SJCRH30 (cell line): ENCODE measurements at places on chromosomes 3 and 15. TPM values are rescaled to one million over a fixed set of nuclear protein-coding genes. Genes with fewer than 3 reads are reported as not detected.

- H3K27me3 ChIP-seq = no peaks in the 10 kb centered on the region
- DNase-seq = no peak
- H3K4me1 ChIP-seq = no peaks in the 10 kb centered on the region
- no peaks in the 10 kb centered on the region for H3K36me3 ChIP-seq
Measured at GRCh38 chr3:182455011-182455410, 338.3 kb upstream of the ATP11B start.

DNA sequence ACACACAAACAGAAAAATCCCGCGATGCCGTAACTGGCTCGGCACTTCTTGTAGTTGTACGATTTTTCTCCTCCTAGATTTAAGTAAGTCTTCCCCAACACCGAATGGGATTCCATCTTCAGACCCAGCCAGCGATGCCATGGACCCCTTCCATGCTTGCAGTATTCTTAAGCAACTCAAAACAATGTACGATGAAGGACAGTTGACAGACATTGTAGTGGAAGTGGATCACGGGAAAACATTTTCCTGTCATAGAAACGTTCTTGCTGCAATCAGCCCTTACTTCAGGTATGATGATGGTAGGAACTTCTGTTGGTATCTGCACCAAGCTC lies 763 bp downstream of the KBTBD8 start:
- H3K27me3 ChIP-seq = no peaks in the 10 kb centered on the region
- H3K4me3 ChIP-seq = peak overlapping the region; percentile 67
- H3K36me3 ChIP-seq = no peaks in the 10 kb centered on the region
- no peaks in the 10 kb centered on the region; the same call in 1 of the 2 replicates for H3K4me1 ChIP-seq

DNA sequence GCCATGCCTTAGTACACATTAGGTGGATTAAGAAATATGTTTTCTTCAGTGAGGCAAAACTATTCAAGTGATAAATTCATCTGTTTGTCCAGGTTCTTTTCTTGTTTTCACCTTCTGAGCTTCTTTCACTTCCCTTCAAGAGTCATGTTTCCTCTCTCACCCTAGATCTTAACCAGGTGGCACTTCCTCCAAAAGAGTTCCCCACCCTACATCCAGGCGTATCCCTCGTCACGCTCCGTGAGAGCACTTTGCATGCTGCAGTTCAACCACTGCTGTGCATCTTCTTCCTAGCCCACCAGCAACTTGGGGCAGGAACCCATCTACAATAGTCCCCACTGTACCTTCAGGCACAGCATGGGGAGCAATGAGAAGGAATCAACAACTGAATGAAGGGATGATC lies 28.9 kb downstream of the OSBPL10 start:
- H3K36me3 ChIP-seq = no peaks in the 10 kb centered on the region
- no peaks in the 10 kb centered on the region for H3K27me3 ChIP-seq
- DNase-seq = no peak
- no peak overlapping the region for H3K27ac ChIP-seq
- no peak overlapping the region for H3K4me3 ChIP-seq

- peaks cover 19% of the 10 kb centered on the region for H3K4me1 ChIP-seq
- no peaks in the 10 kb centered on the region for H3K36me3 ChIP-seq
- DNase-seq = no peak
- no peaks in the 10 kb centered on the region for H3K27me3 ChIP-seq
- H3K4me3 ChIP-seq = no peak overlapping the region
Measured at GRCh38 chr15:62515696-62516395, 350.8 kb upstream of the C2CD4B start.

DNA sequence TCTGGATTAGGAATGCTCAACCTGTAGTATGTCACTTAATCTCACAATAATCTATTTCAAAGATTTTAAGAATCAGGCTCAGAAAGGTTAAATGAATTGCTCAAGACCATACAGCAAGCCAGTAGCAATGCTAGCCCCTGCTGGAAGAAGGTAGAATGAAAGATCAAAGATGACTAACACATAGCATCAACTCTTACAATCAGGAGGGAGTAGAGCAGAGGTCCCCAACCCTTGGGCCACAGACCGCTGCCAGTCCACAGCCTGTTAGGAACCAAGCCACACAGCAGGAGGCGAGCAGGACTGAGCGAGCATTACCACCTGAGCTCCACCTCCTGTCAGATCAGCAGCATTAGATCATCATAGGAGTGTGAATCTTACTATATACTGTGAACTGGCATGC lies 15.5 kb upstream of the GATM start:
- H3K36me3 ChIP-seq = no peaks in the 10 kb centered on the region
- peaks cover 14% of the 10 kb centered on the region for H3K4me1 ChIP-seq
- no peak for DNase-seq
- H3K27me3 ChIP-seq = 0 out of 2 replicates have a peak, but pooled peaks cover 3% of the 10 kb centered on the region
- H3K27ac ChIP-seq = no peak overlapping the region

GRCh38 chr15:91926908-91927270 lies 73.4 kb downstream of the SLCO3A1 start:
- no peak overlapping the region for H3K4me3 ChIP-seq
- DNase-seq = no peak
- H3K36me3 ChIP-seq = no peaks in the 10 kb centered on the region
- no peaks in the 10 kb centered on the region for H3K4me1 ChIP-seq
- no peak overlapping the region for H3K27ac ChIP-seq

DNA sequence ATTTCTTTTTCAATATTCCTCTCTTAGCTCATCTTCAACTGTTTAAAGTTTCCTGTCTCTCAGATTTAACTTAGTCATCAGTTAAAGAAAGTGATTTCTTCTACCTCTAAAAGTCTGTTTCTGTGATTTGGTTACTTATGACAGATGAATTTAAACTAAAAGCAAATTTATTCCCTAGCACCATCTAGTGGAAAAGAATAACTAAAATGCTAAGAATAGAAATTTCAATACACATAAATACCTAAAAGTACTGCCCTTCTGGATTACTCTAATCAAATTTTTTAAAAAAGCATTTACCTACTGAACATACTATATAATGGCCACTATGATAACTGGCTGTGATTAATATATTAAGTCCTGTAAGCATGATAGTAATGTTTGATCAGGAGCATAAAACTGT lies 14.0 kb upstream of the ZCWPW2 start:
- no peak overlapping the region for H3K4me3 ChIP-seq
- no peak overlapping the region for H3K27ac ChIP-seq
- DNase-seq = no peak
- no peaks in the 10 kb centered on the region for H3K27me3 ChIP-seq

DNA sequence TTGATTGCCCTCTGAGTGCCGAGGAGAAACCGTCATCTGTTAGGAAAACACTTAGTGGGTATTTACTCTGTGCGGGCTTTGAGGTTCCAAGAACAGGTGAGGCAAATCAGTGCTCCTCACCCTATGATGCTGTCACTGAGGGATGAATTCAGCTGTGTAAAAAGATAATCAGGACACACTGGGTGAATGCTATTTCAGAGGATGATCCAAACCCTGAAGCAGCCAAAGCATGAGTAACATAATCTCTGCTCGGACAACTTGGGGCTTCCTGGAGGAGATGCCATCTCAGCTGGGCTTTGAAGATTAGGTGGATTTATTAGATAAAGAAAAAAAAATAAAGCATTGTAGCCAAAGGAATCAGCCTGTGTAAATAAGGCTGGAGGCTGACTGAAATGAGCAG lies 10.5 kb upstream of the GADL1 start:
- peak; percentile 5 for DNase-seq
- no peaks in the 10 kb centered on the region for H3K4me1 ChIP-seq
- H3K4me3 ChIP-seq = no peak overlapping the region
- no peak overlapping the region for H3K27ac ChIP-seq
- no peaks in the 10 kb centered on the region for H3K27me3 ChIP-seq
- H3K36me3 ChIP-seq = no peaks in the 10 kb centered on the region

- H3K36me3 ChIP-seq = no peaks in the 10 kb centered on the region
- H3K4me3 ChIP-seq = no peak overlapping the region
- no peak for DNase-seq
- no peaks in the 10 kb centered on the region for H3K27me3 ChIP-seq
- no peaks in the 10 kb centered on the region for H3K4me1 ChIP-seq
Measured at GRCh38 chr15:50186752-50187151, 4.8 kb downstream of the SLC27A2 start.

- H3K27ac ChIP-seq = no peak overlapping the region
- no peaks in the 10 kb centered on the region for H3K27me3 ChIP-seq
- H3K36me3 ChIP-seq = peaks cover 17% of the 10 kb centered on the region
- no peak overlapping the region for H3K4me3 ChIP-seq
- H3K4me1 ChIP-seq = peaks cover 41% of the 10 kb centered on the region
Measured at GRCh38 chr3:172087198-172087597, 47.8 kb downstream of the FNDC3B start.

- H3K4me3 ChIP-seq = no peak overlapping the region
- no peak overlapping the region for H3K27ac ChIP-seq
- DNase-seq = no peak
- H3K36me3 ChIP-seq = no peaks in the 10 kb centered on the region
Measured at GRCh38 chr3:182438398-182438797, 354.9 kb upstream of the ATP11B start.

DNA sequence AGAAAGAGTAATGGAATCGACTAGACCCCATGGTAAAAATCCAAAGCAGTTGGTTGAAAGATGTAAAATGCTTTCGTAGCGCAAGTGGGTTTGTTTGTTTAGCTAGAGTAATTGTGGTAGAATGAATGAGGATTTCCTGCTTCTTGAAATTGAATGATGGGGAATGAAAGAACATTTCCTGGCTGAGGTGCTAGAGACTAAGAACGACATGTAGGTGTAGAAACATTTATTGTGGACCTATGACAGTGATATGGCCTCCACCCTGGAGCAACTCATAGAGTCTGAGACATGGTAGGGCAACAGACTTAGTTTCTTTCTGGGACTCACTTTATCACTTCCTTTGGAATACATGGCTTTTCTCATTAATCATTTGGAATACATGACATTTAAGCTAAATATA lies 467.6 kb upstream of the CFAP20DC start:
- no peak overlapping the region for H3K4me3 ChIP-seq
- no peaks in the 10 kb centered on the region for H3K4me1 ChIP-seq
- no peak overlapping the region for H3K27ac ChIP-seq
- no peaks in the 10 kb centered on the region for H3K27me3 ChIP-seq

DNA sequence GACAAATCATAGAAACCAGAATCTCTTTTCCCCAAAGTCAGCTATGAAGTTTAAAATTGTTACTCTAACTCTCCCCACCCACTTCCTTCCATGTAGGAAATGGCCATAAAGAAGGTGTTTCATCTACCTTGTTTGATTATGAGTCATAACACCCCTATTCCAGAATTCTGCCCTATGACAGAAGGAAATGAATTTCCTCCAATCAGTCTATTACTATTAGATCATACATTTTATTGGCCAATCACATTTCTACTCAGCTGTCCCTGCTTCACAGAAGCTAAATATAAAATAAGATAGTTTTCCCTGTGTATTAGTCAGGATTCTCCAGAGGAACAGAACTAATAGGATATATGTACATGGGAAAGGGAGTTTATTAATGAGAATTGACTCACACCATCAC lies 102.1 kb downstream of the TGFBR2 start:
- no peak overlapping the region for H3K27ac ChIP-seq
- H3K36me3 ChIP-seq = no peaks in the 10 kb centered on the region
- no peaks in the 10 kb centered on the region for H3K27me3 ChIP-seq
- H3K4me3 ChIP-seq = no peak overlapping the region
- H3K4me1 ChIP-seq = no peaks in the 10 kb centered on the region
- no peak for DNase-seq

GRCh38 chr3:143786219-143787191 lies 61.8 kb downstream of the SLC9A9 start:
- no peaks in the 10 kb centered on the region for H3K27me3 ChIP-seq
- no peaks in the 10 kb centered on the region for H3K36me3 ChIP-seq
- no peak for DNase-seq
- no peak overlapping the region for H3K4me3 ChIP-seq
- H3K4me1 ChIP-seq = no peaks in the 10 kb centered on the region; the same call in 1 of the 2 replicates

DNA sequence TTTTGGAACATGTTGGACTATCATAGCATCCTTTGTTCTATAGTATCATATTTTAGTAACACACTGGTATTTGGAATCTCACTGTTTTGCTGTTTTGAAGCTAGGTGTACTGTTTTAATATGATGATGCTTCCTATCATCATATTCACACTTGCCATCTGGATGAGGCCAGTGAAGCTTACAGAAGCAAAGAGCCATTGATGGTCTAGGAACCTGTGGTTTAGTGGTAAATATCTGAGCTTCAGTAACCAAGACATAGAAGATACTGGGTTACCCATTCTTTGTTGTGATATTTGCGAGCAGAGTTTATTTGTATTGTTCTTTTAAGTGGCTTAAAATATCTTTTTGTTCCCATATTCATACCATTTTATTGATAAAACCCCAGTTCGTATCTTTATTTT lies 304.1 kb downstream of the SATB1 start:
- H3K36me3 ChIP-seq = no peaks in the 10 kb centered on the region
- no peak for DNase-seq
- no peaks in the 10 kb centered on the region for H3K27me3 ChIP-seq
- no peak overlapping the region for H3K27ac ChIP-seq

- H3K27me3 ChIP-seq = no peaks in the 10 kb centered on the region
- no peak for DNase-seq
- no peak overlapping the region for H3K27ac ChIP-seq
- no peak overlapping the region for H3K4me3 ChIP-seq
- no peaks in the 10 kb centered on the region for H3K36me3 ChIP-seq
Measured at GRCh38 chr3:171883893-171884279, 40.7 kb downstream of the TMEM212 start.

DNA sequence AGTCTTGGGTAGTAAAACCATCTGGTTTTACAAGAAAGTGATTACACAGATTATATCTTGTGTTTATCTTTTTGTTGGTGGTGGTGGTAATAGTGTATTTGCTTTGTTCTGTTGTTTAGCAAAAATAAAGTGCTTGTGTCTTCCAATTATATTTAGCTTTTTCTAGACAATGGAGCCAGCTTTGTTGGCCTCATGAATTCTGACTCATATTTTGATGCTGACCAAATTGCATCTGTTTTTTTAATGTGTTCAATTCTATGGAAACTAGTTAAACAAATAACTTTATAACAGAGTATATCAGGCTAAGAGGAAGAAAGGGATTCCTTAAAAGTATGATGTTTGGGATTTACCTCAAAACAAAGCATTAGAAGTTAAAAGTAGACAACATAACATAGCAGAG lies 69.3 kb upstream of the BFSP2 start:
- H3K27me3 ChIP-seq = no peaks in the 10 kb centered on the region
- no peaks in the 10 kb centered on the region for H3K36me3 ChIP-seq

- H3K27ac ChIP-seq = no peak overlapping the region
- peaks cover 6% of the 10 kb centered on the region for H3K4me1 ChIP-seq
- no peaks in the 10 kb centered on the region for H3K27me3 ChIP-seq
- no peaks in the 10 kb centered on the region for H3K36me3 ChIP-seq
- peak; percentile 70 for DNase-seq
Measured at GRCh38 chr15:84914909-84915605, 30.6 kb downstream of the SLC28A1 start.

- H3K4me1 ChIP-seq = peaks cover 20% of the 10 kb centered on the region
- no peaks in the 10 kb centered on the region for H3K36me3 ChIP-seq
- no peaks in the 10 kb centered on the region for H3K27me3 ChIP-seq
- no peak overlapping the region for H3K27ac ChIP-seq
- DNase-seq = peak; percentile 73
- no peak overlapping the region for H3K4me3 ChIP-seq
Measured at GRCh38 chr3:171769461-171769860, 40.8 kb downstream of the PLD1 start.

Gene SV2B
- total RNA-seq = not detected in 2 replicates

Gene PPP2R3A
- total RNA-seq = 13.9 and 16.5 TPM in 2 replicates

Gene TRIM42
- not detected in 2 replicates for total RNA-seq

Gene SCN11A
- total RNA-seq = 0.02 TPM in 1 of 2 replicates, not detected in the other

Gene GRM7
- total RNA-seq = 0.04 TPM in 1 of 2 replicates, not detected in the other

Gene GALNT15
- total RNA-seq = 0.10 TPM in 1 of 2 replicates, not detected in the other

Gene C2CD4A
- total RNA-seq = 0.04 and 0.10 TPM in 2 replicates

Gene CD276
- total RNA-seq = 87.3 and 92.9 TPM in 2 replicates

Gene PGBD4
- total RNA-seq = 1.9 and 2.5 TPM in 2 replicates

Gene CLN6
- 62.2 and 82.7 TPM in 2 replicates for total RNA-seq

Gene TNIK
- 12.9 and 14.8 TPM in 2 replicates for total RNA-seq

Gene GRM2
- 0.16 and 0.30 TPM in 2 replicates for total RNA-seq

Gene TMEM212
- not detected in 2 replicates for total RNA-seq

Gene MED12L
- not detected in 2 replicates for total RNA-seq

Gene ESYT3
- 0.56 and 0.69 TPM in 2 replicates for total RNA-seq
